ENCODE measurements at places on chromosomes 2 and 18. TPM values are rescaled to one million over a fixed set of nuclear protein-coding genes. Genes with fewer than 3 reads are reported as not detected.

- no peak for DNase-seq
These were observed 47.6 kb upstream of the OTOS start for GRCh38 chr2:240187989-240188590.

HTR2B gene
- total RNA-seq, result 0.40 TPM

DNA sequence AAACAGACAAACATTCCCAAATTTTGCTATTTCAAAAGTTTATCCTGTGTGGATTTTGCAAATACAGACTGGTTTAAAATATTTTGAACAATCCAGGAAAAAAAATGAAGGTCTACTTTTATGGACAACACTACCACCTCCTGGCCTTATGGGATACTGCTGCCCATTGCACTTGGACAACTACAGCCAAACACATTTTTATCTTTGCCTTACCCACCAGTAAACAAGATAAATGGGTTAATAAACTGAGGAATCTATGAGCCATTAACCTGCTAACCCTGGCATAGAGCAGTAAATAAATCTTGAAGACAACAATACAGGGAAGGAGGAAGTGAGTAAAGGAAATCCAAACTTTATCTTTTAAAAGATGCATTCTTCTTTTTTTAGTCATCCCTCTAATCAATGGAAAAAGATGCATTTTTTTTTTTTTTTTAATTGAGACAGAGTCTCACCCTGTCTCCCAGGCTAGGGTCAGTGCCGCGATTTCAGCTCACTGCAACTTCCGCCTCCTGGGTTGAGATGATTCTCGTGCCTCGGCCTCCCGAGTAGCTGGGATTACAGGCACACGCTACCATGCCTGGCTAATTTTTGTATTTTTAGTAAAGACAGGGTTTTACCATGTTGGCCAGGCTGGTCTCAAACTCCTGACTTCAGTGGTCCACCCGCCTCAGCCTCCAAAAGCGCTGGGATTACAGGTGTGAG, 2.1 kb upstream of the SPIRE1 start:
- DNase-seq, result peak; percentile 41

GRCh38 chr2:96181529-96181928, 27.1 kb downstream of the STARD7 start:
- DNase-seq, result no peak
